Bronchial epithelial cell (primary cell): ENCODE measurements at places on chromosomes 2 and 18. TPM values are rescaled to one million over a fixed set of nuclear protein-coding genes. Genes with fewer than 3 reads are reported as not detected.

DNA sequence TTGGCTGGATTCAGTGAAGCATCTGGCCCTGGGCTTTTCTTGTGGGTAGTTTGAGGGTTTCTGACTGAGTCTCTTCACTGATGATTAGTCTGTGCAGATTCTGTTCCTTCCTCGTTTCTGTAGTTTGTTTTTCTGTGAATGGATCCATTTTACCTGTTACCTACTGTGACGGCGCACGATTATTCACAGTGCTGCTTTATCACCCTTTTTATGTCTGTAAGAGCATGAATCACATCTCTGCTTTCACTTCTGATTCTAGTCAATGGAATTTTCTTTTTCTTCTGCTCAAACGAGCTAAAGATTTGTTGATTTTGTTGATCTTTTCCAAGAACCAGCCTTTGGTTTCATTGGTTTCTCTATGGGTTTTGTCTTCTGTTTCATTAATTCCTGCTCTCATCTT is 60.8 kb downstream of the SLC66A2 start:
- no peak for DNase-seq

The SIX3 gene
- total RNA-seq: not detected in 2 replicates

The MATN3 gene
- 0.26 and 1.0 TPM in 2 replicates for total RNA-seq

The TMEM198 gene
- total RNA-seq: under 0.01 and 0.13 TPM in 2 replicates

The PRKAG3 gene
- total RNA-seq: not detected in 2 replicates

DNA sequence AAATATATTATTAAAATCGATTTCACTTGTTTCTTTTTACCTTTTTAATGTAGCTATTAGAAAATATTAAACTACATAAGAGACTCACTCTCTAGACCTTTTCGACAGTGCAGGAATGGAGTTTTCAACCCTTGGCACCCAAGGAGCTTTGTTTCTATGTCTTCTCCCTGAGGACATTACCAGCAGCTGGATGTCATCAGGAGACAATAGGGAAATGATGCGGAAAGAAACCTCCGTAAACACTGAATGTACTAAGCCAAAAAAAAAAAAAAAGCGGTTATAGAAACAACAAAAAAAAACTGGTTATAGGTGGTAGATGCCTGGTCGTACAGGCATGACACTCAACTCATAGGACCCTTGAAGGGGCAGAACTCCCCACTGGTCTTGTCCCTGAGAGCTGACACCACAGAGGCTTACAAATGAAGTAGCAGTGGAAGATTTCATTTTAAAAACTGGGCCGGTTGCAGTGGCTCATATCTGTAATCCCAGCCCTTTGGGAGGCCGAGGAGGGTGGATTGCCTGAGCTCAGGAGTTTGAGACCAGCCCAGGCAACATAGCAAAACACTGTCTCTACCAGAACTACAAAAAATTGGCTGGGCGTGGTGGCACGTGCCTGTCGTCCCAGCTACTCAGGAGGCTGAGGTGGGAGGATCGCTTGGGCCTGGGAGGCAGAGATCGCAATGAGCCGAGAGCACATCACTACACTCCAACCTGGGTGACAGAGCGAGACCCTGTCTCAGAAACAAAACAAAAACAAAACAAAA is 23.8 kb downstream of the THAP4 start:
- no peak for DNase-seq

- no peak for DNase-seq
Observed at GRCh38 chr2:202203348-202203747, 35.0 kb downstream of the SUMO1 start.

DNA sequence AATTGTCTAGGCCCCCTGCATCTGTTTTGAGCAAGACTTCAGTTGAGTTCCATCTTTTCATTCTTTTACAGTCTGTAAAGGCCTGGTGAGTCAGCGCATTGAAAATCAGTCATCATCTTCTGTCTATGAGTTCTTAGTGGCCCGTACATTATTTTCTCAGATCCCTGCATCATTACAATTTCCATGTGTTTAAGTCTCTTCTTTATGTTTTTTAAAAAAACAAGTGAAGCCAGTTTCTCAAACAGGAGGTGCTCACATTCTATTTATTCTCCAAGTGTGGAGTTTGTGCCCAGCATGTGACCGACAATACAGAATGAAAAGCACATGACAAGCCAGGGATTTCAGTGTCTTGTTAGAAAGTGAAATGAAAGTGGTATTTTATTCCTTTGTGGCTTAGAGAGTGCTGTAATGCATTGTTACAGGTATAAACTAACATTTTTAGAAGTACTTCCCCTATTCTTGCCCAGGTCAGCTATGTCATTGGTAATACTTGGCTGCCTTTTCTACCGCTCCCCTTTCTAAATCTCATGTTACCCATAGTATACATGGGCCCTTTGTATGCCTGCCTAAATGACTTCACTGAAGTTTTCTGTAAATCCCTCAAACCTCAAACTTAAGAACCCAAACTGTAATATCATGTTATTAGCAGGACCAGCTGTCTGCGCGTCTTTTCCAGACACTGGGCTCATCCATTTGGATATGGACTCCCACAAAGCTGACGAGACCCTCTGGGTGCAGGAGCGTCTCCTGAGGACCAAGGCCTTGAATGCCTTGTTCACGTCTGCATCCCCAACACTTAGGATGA is 67.6 kb downstream of the FEZ2 start:
- DNase-seq: peak; percentile 38

The ITGB6 gene
- total RNA-seq: 21.1 and 31.5 TPM in 2 replicates

The FTCDNL1 gene
- total RNA-seq: 0.53 and 1.0 TPM in 2 replicates

The TOGARAM2 gene
- total RNA-seq: under 0.01 TPM in 1 of 2 replicates, not detected in the other

- no peak for DNase-seq
Observed at GRCh38 chr2:73009177-73009839, 62.2 kb downstream of the SFXN5 start.

DNA sequence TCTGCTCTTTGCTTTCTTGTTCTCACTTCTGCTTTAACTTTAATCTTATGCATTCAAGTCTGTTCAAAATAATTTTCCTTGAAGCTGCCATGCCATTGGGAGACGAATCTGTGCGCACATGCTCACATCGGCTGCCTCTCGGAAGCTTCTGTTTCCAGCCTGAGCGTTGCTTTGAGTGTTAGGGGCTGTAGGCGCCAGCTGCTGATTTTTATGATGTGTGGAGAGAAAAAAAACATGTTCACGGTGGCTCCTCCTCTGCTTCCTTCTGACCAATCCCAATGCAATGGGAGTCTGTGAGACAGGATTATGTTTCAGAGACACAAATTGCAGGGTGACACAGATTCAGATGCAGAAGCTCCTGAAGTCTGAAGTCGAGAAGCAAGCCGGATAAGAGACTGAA is at the start of gene MC4R:
TSS of gene MC4R (minus strand) at position 180 of the 400 bp plus-strand sequence. CDS start 426 bp downstream, outside the sequence.
- peak; percentile 74 for DNase-seq

The STAT4 gene
- total RNA-seq: 7.1 and 12.3 TPM in 2 replicates

GRCh38 chr2:79162132-79162531 is 2.6 kb upstream of the REG3A start:
- DNase-seq: no peak
